Gastrocnemius medialis (tissue), 4 donors: ENCODE measurements at places on chromosomes 4 and X.

DNA sequence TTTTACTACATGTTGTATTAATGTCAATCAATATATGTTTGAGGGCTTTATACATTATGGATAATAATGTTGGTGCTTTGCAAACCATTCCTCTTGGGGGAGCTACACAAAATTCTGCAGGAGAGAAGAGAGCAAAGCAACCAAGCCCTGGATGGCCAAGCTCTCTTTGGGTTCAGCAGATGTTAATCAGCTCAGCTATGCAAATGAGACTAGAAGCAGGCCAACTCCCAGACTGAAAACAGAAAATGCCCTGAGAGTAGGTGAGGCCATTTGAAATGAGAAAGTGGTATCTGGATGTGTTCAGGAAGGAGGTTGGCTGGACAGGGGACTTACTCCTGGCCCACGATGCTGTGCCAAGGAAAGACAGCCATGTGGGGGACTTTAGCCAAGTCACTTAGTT is 387.0 kb downstream of the BCOR start:
- DNase-seq: no peak
- no peak overlapping the region for H3K4me3 ChIP-seq

GRCh38 chr4:63583007-63583406 is 826.2 kb downstream of the TECRL start:
- H3K4me1 ChIP-seq: no peaks in the 10 kb centered on the region
- H3K36me3 ChIP-seq: no peaks in the 10 kb centered on the region
- no peak for DNase-seq
- no peak overlapping the region for H3K4me3 ChIP-seq
- H3K27me3 ChIP-seq: no peaks in the 10 kb centered on the region

DNA sequence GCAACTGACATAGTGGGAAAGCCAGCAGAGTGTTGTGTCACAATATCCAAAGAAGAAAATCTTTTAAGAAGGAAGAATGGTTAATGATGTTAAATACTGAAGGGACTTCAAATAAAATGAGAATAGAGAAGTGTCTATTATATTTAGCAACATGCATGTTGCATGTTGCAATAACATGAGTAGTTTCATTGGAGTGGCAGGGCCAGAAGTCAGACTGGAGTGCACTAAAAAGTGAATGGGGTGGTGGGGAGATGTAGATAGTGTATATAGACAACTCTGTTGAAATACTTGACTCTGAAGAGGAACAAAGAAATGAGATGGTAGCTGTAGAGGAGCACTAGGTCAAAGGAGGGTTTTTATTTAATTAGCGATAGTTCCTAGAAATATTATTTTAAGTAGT is 9.5 kb upstream of the AMMECR1 start:
- H3K27me3 ChIP-seq: no peaks in the 10 kb centered on the region
- DNase-seq: no peak
- no peaks in the 10 kb centered on the region for H3K36me3 ChIP-seq
- H3K4me1 ChIP-seq: no peaks in the 10 kb centered on the region
- no peak overlapping the region for H3K4me3 ChIP-seq

DNA sequence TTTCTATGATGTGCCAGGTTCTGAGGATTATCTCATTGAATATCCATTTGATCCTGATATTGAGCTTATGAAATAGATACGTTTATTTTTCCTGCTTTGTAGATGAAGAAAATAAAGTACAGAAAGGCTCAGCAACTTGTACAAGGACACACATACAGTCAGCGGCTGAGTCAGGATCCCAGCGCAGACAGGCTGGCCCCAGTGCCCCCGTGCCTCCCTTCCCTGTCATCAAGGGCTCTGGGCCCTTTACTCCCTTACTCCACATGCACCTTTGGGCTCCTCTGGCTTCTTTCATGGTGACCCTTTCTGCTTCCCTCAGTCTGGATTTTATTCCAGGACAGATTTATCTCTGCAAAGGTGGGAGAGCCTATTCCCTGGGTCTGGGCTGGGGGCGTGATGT is 12.8 kb downstream of the RASL11B start:
- no peak overlapping the region for H3K27ac ChIP-seq
- H3K36me3 ChIP-seq: no peaks in the 10 kb centered on the region
- H3K27me3 ChIP-seq: no peaks in the 10 kb centered on the region
- peaks cover 6% of the 10 kb centered on the region for H3K4me1 ChIP-seq
- H3K4me3 ChIP-seq: no peak overlapping the region
- DNase-seq: no peak

GRCh38 chr4:73007526-73008100 is 61.9 kb downstream of the COX18 start:
- no peak overlapping the region for H3K27ac ChIP-seq
- no peaks in the 10 kb centered on the region for H3K36me3 ChIP-seq
- H3K4me1 ChIP-seq: no peaks in the 10 kb centered on the region

DNA sequence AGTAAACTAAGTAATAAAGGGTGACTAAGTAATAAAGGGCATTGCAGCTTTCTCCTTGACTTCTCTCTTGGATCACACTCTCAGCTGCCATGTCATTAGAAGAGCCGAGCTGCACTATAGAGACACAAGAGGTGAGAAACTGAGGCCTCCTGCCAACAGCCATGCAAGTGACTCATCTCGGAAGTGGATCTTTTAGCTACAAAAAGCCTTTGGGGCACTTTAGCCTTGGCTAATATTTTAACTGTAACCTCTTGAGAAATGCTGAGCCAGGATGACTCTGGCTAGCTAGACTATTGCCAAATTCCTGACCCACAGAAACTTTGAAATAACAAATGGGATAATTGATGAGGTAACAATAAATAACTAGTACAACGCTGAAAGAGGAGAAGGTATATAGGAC is 1.5 kb upstream of the NEIL3 start:
- no peak overlapping the region for H3K27ac ChIP-seq
- no peaks in the 10 kb centered on the region for H3K36me3 ChIP-seq
- H3K27me3 ChIP-seq: no peaks in the 10 kb centered on the region
- H3K4me3 ChIP-seq: no peak overlapping the region
- peaks cover 3% of the 10 kb centered on the region for H3K4me1 ChIP-seq

GRCh38 chrX:2665387-2666304 is 25.4 kb upstream of the CD99 start:
- DNase-seq: no peak
- H3K27me3 ChIP-seq: no peaks in the 10 kb centered on the region
- no peak overlapping the region for H3K4me3 ChIP-seq
- no peaks in the 10 kb centered on the region for H3K4me1 ChIP-seq

DNA sequence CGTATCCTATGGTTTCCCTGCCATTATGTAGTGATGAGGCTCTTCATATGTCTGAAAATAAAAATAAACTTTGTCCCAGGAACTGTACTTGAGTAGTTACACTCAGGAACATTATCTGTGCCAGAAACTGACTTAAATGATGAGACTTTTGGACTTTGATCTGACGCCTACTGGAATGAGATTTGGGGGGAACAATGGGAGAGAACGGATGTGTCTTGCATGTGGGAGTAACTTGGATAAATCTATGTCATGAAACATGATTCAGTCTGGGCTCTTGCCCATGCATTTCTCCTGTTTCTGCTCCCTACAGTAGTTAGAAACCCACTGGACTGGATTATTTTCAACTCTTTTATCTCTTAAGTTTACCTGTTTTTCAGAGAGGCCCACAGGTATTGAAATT is 2351.4 kb downstream of the PCDH7 start:
- no peaks in the 10 kb centered on the region for H3K4me1 ChIP-seq
- H3K27me3 ChIP-seq: no peaks in the 10 kb centered on the region
- no peaks in the 10 kb centered on the region for H3K36me3 ChIP-seq
- H3K27ac ChIP-seq: no peak overlapping the region
- no peak for DNase-seq
- no peak overlapping the region for H3K4me3 ChIP-seq

DNA sequence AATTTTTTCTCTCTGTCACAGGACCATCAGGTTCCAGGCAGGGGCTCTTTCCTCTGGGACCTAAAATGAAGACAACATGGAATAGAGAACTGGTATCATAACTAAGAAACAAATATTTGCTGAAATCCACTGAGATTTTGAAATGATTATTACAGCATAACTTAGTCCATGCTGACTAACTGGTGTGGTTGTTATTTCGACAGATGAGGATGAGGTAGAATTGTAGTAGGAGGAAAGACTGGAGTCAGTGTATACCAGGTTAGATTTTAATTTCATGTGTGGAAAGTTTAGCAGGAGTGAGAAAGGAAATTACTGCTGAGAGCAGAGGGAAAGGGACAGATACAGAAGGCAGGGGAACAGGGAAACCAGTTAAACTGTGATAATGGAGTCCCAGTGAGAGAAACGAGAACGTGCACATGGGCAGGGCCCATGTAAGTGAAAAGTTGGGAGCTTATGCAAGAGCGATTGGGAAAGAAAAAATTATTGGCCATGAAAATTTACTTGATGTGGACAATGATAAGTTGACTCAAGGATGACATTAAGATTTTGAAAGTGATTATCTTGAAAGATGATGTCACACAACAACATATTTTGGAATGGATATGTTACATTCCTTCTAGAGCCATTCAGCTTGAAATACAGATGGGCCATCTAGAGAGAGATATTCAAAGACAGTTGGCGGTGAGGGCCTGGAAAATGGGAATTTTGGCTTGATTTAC is 98.7 kb upstream of the DDIT4L start:
- no peak overlapping the region for H3K4me3 ChIP-seq
- DNase-seq: no peak
- H3K27ac ChIP-seq: peak overlapping the region; percentile 76

GRCh38 chrX:16934185-16934584 is 12.3 kb upstream of the REPS2 start:
- H3K4me1 ChIP-seq: no peaks in the 10 kb centered on the region
- no peaks in the 10 kb centered on the region for H3K36me3 ChIP-seq
- DNase-seq: no peak
- no peak overlapping the region for H3K4me3 ChIP-seq
- no peak overlapping the region for H3K27ac ChIP-seq
- no peaks in the 10 kb centered on the region for H3K27me3 ChIP-seq

DNA sequence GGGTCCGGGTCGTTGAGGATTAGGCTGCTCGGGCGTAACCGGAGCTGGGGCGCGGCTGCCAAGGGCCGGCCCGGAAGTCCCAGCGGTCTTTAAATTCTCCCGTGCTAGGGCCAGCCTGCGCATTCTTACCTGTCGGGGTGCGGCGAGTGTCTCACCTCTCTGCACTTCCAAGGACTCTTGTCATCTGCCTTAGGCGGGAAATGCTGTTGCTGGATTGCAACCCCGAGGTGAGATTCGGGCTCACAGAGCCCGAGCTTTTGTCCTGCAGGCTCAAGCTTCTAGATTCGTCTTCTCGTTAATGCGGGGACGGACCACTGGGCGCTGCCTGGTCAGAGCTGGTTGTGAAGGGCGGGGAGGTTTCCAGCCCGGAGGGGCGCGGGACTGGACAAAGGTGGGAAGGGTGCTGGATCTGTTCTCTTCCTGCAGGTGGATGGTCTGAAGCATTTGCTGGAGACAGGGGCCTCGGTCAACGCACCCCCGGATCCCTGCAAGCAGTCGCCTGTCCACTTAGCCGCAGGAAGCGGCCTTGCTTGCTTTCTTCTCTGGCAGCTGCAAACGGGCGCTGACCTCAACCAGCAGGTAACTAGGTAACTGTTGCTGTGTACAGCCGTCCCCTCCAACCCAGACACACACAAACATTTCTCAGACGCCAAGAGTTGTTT is at the start of gene ANKRD37:
ANKRD37 (plus strand) TSS at position 118 of the 662 bp plus-strand sequence; CDS start at position 201, 83 bp downstream.
- peaks cover 22% of the 10 kb centered on the region for H3K4me1 ChIP-seq
- peak; percentile 14 for DNase-seq
- no peaks in the 10 kb centered on the region for H3K27me3 ChIP-seq
- H3K4me3 ChIP-seq: peak within 1 kb of the TSS; percentile 94
- H3K27ac ChIP-seq: peak within 1 kb of the TSS; percentile 100
- no peaks in the 10 kb centered on the region for H3K36me3 ChIP-seq

DNA sequence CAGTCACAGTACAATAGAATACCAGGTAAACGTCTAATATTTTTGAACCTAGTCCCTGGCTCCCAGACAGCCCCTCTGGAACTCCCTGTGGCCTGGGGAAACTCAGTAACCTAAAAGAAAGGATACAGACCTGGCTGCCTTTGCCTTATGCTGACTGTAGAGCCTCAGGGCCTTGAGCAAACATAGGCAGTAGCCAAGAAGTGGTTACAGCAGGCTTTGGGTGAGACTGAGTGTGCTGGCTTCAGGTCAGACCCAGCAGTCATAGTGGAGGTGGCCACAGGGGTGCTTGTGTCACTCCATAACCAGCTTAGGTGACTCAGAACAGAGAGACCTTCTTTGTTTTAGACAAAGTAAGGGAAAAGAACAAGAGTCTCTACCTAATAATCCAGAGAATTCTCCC is 141.8 kb upstream of the PRDX4 start:
- H3K27ac ChIP-seq: no peak overlapping the region
- H3K4me1 ChIP-seq: no peaks in the 10 kb centered on the region
- no peaks in the 10 kb centered on the region for H3K36me3 ChIP-seq
- no peak overlapping the region for H3K4me3 ChIP-seq
- no peaks in the 10 kb centered on the region for H3K27me3 ChIP-seq

DNA sequence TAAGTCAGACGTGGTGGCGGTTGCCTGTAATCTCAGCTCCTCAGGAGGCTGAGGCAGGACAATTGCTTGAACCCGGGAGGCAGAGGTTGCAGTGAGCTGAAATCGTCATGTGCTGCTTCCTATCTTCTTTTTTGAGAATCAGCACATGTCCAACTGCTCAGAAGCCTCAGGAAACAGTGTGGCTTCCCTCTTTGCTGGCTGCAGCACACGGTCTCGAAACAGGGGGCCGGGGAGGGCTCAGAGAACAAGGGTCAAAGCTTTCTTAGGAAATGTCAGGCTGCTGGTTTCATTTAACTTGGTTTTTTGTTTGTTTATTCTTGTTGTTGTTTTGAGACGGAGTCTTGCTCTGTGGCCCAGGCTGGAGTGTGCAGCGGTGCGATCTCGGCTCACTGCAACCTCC is 31.3 kb downstream of the CRLF2 start:
- no peak for DNase-seq
- H3K36me3 ChIP-seq: no peaks in the 10 kb centered on the region
- no peak overlapping the region for H3K27ac ChIP-seq
- no peak overlapping the region for H3K4me3 ChIP-seq

DNA sequence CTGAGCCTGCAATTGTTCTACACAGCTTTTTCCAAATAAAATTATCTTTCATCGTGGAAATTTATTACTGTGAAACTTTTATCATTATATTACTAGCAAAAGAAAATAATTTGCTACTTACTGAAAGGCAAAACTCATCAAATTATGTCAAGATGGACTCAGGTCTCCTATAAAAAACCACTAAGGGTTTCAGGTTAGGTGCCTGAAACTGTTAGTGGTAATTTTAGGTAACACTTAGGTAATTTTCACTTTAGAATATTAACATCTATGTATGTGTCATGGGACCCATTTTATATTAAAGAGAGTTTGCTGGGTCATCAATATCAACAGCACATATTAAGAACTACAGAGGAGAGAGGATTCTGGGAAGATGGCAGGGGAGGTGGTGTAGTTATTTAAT is 651.5 kb downstream of the CENPC start:
- no peak for DNase-seq
- H3K4me3 ChIP-seq: no peak overlapping the region
- H3K36me3 ChIP-seq: no peaks in the 10 kb centered on the region
- no peak overlapping the region for H3K27ac ChIP-seq
- H3K4me1 ChIP-seq: no peaks in the 10 kb centered on the region
- no peaks in the 10 kb centered on the region for H3K27me3 ChIP-seq
